ENCODE measurements at places on chromosomes 7 and 10.
A peak's percentile ranks its signal among the peaks of the same experiment; 100 is the strongest.

GRCh38 chr7:116797612-116798011 lies 64.8 kb upstream of the CAPZA2 start:
- no peak for DNase-seq

GRCh38 chr10:71836596-71836974 lies 14.5 kb downstream of the PSAP start:
- no peak for DNase-seq

DNA sequence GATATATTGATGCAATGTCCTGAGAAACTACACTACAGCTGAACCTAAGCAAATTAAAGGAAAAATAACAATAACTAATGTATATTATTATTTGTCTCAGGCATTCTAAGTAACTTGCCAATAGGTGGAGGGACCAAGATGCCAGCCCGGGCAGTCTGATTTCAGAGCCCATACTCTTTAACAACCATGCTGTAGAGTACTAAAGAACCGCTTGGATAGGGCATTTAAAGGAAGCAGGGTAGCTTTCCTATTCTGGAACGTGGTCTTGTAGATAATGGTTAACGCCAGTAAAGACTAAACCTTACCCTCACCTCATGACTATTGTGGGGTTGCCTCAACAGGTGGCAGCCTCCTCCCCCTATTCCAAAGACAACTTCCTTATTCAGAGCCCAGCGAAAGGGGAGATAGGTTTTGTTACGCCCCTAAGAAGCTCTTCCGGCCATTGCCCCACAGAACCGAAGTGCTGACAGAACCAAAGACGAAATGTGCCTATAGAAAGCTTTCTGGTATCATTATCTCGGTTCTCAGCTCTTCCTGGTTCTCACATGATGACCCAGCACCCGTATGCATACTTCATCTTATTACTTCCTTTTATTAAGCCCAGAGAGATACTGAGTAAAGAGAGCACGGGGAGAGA lies 707 bp upstream of the C1GALT1 start:
- DNase-seq = peak; percentile 56

DNA sequence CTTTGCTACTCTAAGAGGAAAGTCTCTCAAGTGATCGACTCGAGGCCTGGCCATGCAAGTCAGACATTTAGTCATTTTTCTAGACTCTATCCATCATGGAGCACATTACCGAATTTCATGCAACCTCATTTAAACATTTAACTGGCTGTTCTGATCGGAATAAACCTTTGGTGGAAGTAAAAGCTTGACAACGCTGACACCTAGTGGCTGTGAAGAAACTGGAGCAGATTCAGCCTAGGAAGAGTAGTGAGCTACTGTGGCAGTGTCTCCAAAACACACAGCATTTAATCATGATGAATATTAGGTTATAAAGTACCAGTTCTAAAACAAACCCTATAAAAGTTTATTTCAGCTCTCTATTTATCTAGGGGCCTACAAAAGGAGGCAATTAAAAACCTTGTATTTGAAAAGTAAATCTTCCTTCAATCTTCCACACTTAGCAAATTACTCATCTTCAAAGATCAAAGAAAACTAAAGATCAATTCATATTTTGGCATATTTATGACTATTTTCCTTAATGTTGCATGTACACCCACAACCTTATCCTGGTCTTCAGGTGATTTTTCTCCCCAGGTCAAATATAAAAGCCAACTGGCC lies 175.0 kb downstream of the CTNNA3 start:
- DNase-seq = peak; percentile 34

GRCh38 chr7:39509436-39509835 lies 56.8 kb upstream of the YAE1 start:
- no peak for DNase-seq

- DNase-seq = no peak
These were observed 69.1 kb upstream of the ITGB1 start for GRCh38 chr10:33027088-33027487.

DNA sequence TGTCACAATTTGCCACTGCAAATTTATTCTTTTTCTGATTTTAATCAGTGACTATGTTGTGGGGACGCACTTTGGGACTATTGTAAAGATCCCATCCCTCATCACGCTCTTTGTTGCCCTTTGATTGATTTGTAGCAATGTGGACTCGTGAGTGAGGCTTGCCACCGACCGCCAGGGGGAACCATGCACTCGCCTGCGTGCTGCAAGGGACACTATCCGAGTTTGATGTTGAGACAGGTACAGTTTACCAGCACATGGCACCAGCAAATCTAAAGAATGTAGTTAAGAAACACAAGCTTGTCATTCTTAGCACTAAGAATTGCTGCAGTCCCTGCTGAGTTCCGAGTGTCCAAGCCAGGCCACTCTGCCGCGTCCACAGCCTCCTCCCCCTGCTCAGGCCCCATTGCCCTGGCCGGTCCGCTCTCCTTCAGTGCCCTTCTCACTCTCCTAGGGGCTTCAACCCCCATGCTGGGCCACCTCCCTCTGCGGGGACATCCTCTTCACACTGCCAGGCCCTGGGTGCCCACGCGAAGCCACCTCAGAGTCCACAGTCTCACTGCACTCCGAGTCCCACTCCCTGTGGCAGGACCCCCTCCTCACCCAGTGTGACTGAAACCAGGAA lies 2.0 kb upstream of the SFTPA2 start:
- DNase-seq = peak; percentile 68

- DNase-seq = no peak
These were observed 85.7 kb downstream of the SUGCT start for GRCh38 chr7:40220421-40220911.

DNA sequence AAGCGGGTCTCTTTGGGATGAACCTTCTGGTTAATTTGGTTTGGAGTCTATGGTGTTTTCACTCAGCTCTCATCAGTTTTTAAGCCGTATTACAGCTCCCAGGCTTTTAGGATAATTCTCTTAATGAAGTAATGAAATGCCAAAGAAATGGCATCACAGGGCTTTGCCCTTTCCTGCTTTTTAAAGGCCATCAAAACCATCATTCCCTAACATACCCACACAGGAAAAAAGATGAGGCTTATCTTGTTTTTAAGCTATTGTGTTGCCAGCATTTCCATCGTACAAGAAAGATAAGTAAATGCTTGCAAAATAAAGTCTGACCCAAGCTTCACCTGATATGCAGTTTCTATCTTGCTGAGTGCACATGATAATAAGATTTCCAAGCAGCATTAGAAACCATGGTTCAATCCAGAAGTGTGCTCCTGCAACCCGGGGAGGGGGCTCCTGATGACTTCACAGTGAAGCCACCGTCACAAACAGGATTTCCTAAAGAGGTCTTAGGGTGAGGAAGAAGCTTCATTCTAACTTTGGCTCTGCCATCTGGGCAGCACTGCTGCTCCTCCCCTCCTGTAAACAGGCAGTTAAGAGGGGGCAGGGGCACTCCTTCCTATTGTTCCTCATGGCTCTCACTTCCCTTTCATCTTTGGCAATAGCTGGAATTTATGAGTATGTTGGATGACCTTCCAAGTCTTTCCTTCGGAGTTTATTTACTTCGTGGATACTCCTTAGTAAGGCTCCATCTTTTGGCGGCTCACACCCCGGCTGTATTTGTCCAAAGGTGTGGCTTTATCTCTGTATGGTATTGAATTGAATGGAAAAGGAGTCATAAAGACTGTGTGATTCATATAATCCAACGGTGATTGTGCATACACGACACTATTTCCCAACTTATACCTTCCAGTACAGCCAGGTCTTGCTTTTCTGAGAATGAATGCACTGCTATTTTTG lies 55.2 kb upstream of the FAM133B start:
- no peak for DNase-seq

- DNase-seq = peak; percentile 47
These were observed 207.5 kb downstream of the CUX1 start for GRCh38 chr7:102024769-102025391.

DNA sequence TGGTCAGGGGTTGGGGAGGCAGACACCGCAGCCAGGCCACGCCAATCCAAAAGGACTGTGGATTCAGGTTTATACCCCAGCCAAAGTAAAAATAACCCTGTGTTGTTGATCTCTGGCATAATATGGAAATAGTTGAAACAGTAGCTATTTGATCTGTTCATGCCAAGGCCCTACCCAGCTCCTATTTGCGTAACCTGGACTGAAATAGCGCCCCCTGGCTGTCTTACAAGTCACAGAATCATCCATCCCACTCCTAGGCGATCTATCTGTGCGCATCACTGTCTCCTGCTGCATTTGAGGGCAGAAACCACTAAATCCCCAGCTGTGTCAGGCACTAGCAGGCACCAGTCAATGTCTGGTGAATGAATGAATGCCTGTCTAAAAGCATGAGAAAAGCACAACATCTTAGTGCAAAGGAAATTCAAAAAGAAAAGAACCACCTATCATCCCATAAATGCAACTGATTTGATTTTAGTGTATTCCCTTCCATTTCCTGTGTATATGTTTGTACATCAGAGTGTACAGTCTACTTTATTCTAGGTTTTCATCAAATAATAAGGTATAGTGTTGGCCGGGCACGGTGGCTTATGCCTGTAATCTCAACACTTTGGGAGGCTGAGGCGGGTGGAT lies 160.0 kb downstream of the SLIT1 start:
- peak; percentile 64 for DNase-seq

- DNase-seq = no peak
These were observed 48.2 kb downstream of the SMURF1 start for GRCh38 chr7:99095698-99096097.

DNA sequence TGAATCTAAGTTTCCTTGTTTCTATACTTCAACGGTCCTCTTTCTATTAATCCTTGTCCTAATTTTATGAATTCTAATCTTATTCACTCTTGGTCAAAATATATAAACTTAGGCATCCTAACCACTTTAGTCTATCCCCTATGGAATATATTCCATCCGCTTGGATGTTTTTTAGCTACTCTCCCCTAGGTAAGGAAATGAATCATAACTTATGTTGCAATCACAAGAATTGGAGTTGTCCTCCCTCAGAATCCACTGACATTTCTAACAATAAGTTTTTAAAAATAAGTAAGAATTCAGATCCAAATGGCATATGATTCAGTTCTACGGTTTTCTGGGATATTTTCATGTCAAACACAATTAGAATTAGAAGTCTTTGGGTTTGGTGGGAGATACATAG lies 1081.6 kb downstream of the SORCS1 start:
- no peak for DNase-seq

DNA sequence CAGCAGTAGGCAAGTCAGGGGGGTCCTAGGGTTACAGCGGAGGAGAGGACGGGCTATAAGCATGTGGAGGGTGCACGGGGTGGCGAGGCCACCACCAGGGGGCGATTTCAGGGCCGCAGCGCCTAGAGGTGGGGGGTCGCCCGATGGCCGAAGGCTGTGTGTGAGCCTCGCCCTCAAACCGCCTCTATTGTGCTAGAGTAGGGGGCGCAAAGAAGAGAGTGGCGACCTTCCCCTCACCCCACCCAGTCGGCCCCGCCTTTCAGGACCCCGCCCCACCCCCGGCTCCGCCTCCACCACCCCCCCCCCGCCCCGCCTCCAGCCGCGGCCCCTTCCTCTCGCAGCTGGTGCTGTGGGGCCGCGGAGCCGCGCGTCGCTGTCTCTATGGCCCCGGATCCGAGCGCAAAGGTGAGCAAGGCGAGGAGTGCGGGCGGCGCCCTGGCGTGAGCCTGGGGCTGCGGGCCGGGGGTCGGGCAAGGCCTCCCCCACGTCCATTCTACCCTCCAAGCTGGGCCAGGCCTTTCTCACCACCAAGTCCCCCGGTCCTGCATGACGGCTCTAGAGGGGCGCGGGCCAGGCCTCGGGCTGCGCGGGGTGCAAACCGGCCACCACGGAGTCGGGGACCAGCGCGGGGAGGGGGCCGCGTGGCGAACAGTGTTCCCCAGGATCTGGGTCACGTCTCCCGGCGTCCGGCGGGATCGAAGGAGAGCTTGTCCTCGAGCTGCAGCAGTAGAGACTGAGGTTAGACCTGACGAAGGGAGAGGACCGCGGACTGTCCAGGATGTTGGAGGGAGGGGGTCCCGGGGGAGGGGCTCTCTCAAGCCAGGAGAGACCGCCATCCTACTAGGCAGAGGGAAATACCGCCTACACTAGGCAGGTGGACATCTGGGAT lies at the start of gene SEMA4G:
Gene SEMA4G, plus strand, starts transcription at position 318 of the 889 bp plus-strand sequence. CDS start 3,409 bp downstream, outside the sequence.
- DNase-seq = peak; percentile 65

DNA sequence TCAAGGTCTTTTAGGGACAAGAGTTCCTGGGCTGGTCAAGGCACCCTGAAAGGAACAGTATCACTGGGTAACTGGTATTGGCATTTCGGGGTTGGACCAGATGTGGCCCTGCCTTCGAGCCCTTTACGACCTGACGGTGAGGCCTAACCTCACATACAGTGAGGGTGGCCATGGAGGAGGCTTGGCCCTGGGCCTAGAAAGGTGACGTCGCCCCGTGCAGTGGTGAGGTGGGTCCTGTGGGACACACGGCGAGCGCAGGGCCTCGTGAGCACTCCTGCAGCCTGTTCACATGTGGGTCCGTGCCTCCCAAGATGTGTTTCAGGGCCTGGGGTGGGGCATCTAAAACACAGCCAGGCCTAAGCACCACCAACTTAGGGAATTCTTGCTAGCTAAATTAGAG lies 36.1 kb downstream of the CRHR2 start:
- no peak for DNase-seq

DNA sequence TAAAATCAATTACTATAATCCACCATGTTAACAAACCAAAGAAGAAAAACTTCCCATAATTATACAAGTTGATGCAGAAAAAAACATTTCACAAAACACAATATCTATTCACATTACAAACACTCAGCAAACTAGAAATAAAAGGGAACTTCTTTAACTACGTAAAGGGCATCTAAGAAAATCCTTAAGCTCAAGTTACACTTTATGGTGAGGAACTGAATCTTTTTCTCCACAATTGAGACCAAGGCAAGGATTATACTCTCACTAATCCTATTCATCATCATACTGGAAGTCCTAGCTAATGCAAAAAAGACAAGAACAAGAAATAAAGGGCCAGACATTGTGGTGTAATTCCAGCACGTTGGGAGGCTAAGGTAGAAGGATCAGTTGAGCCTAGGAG lies 159.9 kb downstream of the ZNF365 start:
- no peak for DNase-seq

GRCh38 chr10:50260791-50261281 lies 9.5 kb upstream of the ASAH2 start:
- DNase-seq = no peak

- no peak for DNase-seq
These were observed 68.8 kb downstream of the KIAA1217 start for GRCh38 chr10:24277771-24278170.

GRCh38 chr7:73762659-73762999 lies 7.4 kb downstream of the CLDN3 start:
- DNase-seq = no peak
